ENCODE measurements at places on chromosomes 16 and 17. TPM values are rescaled to one million over a fixed set of nuclear protein-coding genes. Genes with fewer than 3 reads are reported as not detected.

Gene ZP2
- total RNA-seq, result not detected

Gene IGF2BP1
- total RNA-seq, result not detected

Gene COQ9
- total RNA-seq, result 46.9 TPM

Gene HIGD1B
- not detected for total RNA-seq

Gene SOX15
- 1.2 TPM for total RNA-seq

Gene SMIM5
- total RNA-seq, result not detected

Gene RHOT1
- total RNA-seq, result 87.5 TPM

Gene LRRC75A
- total RNA-seq, result 2.4 TPM

Gene GLTPD2
- total RNA-seq, result not detected

Gene QPRT
- 39.6 TPM for total RNA-seq

Gene TAC4
- total RNA-seq, result not detected

Gene SMPD3
- 5.0 TPM for total RNA-seq

Gene ZNF821
- total RNA-seq, result 16.2 TPM

Gene GPR142
- total RNA-seq, result not detected

All from Karpas-422 (cell line).